ENCODE measurements at places on chromosomes 4 and X. TPM values are rescaled to one million over a fixed set of nuclear protein-coding genes. Genes with fewer than 3 reads are reported as not detected.

Gene ITGB1BP2
- total RNA-seq, result 2.0 TPM

Gene PDCL2
- not detected for total RNA-seq

Gene SLC7A11
- 86.1 TPM for total RNA-seq

Gene FGF13
- total RNA-seq, result not detected

Gene GPR50
- not detected for total RNA-seq

Gene FATE1
- total RNA-seq, result not detected

Gene PORCN
- 5.8 TPM for total RNA-seq

Gene GCNA
- 0.97 TPM for total RNA-seq

Gene TAF7L
- 1.6 TPM for total RNA-seq

Gene RAB41
- not detected for total RNA-seq

Data from epithelial cell of umbilical artery (primary cell).